ENCODE measurements at places on chromosomes 4 and X.

DNA sequence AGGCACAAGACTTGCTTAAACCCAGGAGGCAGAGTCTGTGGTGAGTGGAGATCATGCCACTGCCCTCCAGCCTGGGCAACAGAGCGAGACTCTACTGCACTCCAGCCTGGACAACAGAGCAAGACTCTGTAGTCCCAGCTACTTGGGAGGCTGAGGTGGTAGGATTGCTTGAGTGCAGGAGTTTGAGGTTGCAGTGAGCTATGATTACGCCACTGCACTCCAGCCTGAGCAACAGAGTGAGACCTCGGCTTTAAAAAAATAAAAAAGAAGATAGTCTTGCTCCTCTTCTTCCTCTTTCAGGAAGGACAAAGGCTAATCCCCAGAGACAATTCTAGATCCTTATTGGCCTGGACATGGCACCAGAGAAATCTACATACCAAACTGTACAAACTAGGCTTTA is 5.7 kb upstream of the PPEF2 start:
- no peak for DNase-seq

DNA sequence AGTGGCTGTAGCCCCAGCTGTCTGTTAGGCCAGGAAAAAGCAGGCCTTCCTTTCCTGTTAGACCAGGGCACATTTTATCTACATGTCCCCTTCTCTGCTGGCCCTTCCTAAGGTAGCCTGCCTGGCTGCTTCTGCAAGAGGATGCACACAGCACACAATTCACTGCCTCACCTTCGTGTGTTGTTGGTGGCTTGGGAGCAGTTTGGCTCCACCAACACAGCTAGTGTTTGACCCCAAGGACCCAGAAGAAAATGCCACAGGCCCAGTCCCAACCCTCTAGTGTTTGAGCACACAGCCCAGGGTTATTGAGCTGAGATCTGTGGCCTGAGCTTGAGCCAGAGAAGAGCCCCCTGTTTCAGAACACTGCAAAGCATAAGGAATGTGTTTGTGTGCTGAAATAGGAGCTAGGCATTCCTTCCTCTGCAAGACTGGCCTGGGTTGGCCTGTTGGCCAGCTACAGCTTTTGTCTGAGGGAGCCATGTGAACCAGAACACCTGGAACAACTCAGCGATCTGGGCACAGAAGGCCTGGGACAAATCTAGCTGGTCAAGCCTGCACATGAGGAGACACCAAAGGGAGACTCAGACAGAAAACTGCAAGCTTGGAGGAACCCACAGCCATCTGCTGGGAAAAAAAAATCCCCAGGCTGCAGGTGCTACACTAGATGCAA is 26.4 kb downstream of the MAGEE1 start:
- DNase-seq: no peak

- no peak for DNase-seq
These were observed 42.4 kb upstream of the NDNF start for GRCh38 chr4:121114756-121115155.

DNA sequence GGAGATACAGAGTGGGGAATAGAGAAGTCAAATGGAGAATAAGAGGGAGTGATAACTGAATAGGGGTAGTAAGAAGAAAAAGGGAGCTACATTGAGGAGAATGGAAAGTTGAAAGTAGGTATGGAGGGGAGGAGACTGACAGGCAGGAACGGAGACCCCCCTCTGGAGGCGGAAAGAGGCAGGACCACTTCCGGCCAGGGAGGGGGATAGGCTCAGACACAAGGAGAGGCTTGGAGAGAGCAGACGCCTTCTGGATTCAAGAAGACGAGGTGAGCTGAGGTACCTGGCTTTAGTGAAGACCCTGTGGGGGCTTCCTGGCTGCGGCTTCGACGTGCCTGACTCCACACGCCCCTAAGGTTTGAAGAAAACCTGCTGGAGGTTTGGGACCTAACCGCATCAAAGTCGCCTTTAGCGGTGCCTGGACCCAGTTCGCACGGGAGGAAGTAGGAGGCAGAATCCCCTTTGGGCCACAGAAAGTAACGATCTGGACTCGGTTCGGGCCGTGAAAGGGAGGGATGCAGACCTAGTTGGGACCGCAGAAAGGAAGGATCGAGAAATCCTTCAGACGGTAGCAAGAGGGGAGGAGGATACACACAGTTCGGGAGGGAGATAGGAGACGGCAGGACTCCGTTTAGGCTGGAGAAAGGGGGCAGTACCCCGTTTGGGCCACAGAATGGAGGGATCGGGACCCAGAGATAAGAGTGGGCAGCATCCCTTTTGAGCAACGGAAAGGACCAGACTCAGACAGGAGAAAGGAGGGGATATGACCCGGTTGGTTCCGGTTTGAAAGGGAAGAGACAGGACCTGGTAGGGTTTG is at the start of gene TRO:
Gene TRO, plus strand, starts transcription at position 215 of the 817 bp plus-strand sequence. CDS start 1,423 bp downstream, outside the sequence.
- DNase-seq: peak; percentile 3

DNA sequence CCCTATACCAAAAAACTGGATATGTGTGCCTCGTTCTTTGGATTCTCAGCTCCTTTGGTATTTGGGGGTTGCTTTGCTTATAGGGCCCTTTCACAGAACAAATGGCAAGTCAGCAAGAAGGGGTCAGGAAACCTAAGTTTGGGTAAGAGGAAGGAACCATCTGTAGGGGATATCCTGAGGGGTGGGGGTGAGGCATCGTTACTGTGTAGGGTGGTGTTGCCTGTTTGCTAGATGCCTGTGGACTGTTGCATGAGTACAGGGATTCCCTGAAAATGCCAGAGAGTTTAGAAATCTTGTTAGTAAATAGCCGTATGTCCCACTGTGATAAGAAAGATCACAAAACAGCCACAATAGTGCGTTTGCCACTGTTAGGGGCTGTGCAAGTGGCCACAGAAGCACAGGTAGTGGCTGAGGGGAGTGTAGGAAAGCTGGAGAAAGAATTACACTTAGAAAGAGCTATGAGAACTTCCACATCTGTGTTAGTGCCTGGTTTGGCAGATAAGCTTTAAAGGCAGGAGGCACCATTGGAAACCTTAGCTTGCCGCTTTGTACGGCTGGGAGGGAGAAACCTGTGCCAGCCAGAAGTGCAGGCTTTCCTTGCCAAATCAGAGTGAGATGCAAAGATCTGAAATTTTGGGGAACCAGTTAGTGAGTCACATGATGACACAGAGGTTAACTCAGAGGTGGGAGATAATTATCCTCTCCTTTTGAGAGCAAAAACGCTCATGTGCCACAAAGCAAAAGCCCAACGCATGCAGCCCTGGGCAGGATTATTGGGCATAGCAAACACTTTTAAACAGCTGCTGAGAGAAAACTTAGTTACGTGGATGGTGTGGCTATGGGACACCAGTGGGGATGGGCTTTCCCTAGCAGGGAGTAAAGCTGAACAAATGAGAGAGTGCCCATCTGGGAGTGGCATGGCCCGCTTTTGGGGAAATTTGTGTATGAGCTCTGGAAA is 343.7 kb downstream of the ARAP2 start:
- DNase-seq: no peak

DNA sequence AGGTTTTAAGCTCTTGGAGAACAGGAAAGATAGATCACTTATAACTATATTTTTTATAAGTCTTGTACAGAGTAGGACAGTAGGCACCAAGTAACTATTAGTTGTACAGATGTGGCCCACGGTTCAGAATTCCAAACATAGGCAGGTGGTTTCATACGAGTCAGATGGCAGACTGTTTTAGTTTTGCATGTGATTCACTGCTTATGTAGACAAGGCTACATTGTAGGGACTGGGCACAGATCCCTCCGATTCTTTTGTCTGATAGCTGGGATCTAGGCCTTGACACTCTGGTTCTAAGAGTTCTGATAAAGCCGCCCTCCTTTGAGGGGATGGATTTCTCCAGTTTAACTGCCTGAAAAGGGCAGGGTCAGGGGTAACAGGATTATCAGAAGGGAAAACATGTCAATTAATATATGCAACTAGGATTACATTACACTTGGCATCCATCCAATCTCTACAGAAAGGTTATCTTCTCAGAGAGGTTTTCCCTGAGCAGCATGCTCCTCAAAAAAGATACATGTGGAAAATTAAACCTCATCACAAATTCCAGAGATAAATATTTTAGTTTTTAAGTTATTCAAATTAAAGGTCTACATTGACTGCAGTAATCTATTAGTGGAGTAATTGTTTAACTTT is 87.8 kb downstream of the SPRY1 start:
- DNase-seq: no peak

- no peak for DNase-seq
These were observed 8.8 kb downstream of the TET2 start for GRCh38 chr4:105155426-105155825.

DNA sequence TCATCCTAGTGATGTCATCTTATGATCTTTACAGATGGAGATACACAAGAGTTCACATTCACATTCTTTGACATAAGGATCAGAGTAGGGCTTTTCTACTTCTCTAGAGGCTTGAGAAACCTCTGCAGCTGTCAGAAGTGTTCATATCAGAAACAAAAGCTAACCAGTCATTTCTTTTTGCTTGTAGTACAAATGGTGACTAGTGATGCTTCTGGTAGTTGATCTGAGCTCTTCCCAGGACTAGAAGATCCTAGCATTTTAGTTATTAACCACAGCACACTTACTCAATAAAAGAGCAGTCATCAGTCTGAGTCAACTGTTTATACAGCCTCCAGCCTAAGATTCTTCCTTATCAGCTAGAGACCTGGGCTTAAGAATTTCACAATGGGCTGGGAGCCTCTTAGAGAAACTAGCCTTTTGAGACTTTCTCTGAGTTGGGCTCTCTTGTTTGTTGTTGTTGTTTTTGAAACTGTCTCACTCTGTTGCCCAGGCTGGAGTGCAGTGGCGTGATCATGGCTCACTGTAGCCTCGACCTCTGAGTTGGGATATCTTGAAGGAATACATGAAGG is 84.1 kb downstream of the TMEM164 start:
- DNase-seq: peak; percentile 68

DNA sequence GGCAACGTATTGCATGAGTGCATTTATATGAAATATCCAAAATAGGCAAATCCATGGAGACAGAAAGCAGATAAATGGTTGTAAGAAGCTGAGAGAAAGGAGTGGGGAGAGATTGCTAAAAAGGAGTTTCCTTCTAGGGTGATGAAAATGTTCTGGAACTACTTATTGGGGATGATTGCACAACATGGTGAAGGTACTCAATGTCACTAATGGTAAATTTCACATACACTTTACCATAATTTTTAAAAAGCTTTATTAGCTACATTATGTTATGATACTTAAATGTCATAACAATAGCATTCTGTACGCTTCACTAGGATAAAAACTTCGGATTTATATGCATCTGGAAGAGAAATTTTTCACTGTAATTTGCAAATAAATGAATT is 56.7 kb upstream of the WDR19 start:
- no peak for DNase-seq

- no peak for DNase-seq
These were observed 965 bp downstream of the PPA2 start for GRCh38 chr4:105472871-105473323.

DNA sequence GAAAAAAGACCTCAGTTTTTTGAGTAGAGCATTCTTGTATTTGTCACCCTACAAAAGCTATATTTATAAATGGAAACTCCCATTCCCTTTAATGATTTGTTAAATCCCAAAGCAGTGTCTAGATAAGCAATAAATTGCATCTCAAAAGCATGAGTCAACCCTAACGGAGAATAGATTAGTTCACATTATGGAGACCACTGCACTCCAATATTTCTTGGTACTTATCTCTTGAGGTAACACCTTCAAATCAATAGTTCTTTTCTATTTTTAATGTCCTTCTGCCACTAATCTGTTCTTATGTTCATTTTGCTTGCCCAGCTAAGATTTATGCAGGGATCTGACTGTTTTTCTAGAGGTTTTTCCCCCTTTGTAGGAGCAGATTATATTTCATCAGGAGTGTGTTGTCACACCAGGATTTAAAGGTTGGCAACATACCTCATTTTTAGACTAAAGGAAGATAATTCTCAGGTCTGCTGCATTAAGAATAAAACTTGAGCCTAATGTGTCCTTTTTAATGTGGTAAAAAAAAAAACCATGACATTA is 91.4 kb upstream of the ADGRG2 start:
- DNase-seq: no peak
